Mononuclear cell (primary cell): ENCODE measurements at places on chromosomes 2 and 18. TPM values are rescaled to one million over a fixed set of nuclear protein-coding genes. Genes with fewer than 3 reads are reported as not detected.

GAD1 gene
- not detected for total RNA-seq

C2orf81 gene
- total RNA-seq: 0.94 TPM

VWC2L gene
- total RNA-seq: under 0.01 TPM

TMEM17 gene
- total RNA-seq: 0.21 TPM

ALPI gene
- total RNA-seq: not detected

CRYBA2 gene
- not detected for total RNA-seq

UPP2 gene
- not detected for total RNA-seq
